ENCODE measurements at places on chromosomes 16 and 17.

- DNase-seq: no peak
These were observed 166.0 kb upstream of the GSE1 start for GRCh38 chr16:85446951-85447692.

DNA sequence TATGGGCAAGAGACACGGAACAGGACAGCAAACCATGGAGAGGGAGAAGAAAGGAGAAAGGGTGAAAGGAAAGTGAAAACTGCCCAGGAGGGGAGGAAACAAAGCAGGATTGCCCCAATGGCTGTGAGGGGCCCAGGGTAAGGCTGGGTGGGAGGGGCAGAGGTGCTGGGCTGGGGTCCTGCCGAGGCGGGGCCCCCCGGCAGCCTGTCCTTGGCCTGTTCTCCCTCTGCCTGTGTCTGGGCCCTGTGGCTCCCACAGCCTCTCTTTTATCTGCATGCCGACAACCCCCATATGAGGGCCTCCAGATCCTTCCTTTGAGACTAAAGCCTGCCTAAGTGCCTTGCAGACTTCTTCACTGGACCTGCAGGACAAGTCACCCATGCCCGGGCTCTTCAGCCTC is 15.5 kb downstream of the ZNHIT3 start:
- no peak for DNase-seq

DNA sequence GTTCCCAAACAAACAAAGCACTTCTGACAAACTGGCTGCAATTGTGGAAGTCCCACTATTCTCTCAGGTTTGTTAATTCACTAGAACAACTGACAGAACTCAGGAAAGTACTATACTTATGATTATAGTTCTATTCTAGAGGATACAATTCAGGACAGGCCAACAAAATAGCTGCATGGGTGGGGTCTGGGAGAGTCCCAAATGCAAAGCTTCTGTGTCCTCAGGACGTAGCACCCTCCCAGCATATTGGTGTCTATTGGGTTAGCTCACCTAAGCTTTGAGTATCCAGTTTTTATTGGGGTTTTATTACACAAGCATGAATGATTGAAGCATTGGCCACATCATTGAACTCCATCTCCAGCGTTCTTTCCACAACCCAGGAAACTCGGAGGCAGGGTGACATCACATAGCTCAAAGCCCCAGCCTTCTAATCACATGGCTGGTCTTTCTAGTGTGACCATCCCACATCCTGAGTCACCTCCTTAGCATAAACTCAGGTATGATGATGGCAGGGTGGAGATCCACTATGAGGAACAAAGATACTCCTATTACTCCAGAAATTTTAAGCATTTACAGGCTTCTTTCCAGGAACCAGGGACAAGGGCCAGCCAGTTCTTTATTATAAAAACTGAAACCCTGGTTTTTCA is 43.9 kb upstream of the CCNF start:
- DNase-seq: no peak

GRCh38 chr16:9123871-9124270 is 32.4 kb downstream of the HAPSTR1 start:
- DNase-seq: no peak

GRCh38 chr17:50672831-50673551 is 34.7 kb downstream of the ANKRD40 start:
- DNase-seq: no peak
